ENCODE measurements at places on chromosomes 3 and 15.

GRCh38 chr15:100710222-100710621, 107.8 kb downstream of the ASB7 start:
- DNase-seq = no peak

DNA sequence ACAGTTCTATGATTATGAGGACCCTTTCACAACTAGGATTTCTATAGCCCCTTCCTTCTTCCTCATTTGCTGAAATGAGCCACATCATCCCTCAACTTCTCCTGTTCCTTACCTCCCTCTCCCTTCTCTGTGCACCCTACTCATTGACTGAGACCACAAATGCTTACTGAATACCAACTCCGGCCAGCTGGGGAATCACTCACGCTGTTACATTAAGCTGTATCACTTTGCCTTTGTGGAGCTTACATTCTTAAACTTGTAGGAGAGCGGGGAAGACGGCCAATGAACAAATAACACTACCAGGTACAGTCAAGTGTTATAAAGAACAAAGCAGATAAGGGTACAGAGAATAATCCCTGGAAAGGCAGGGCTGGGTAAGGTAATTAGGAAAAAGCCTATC, 5.7 kb downstream of the SUCLG2 start:
- no peak for DNase-seq

- no peak for DNase-seq
Measured at GRCh38 chr3:186949281-186949982, 19.1 kb downstream of the ST6GAL1 start.

DNA sequence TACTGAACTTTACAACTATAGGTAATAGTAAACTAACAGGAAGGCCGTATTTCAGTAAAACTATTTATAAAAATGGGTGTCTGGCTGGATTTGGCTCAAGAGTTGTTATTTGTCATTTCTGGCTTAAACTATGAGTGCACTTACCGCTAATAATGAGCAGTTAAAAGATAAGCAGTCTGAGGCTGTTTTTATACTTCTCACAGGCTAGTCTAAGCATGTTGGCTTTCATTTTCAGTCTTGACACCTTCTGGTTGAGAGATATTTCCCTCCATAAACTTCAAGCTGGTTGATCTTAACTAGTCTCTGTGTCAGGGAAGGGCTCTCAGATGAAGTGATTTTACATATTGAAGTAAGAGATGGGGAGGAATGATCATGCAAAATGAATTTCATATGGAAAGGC, 96.1 kb downstream of the RSRC1 start:
- DNase-seq = no peak

- no peak for DNase-seq
Measured at GRCh38 chr15:83422081-83422480, 25.1 kb upstream of the SH3GL3 start.

DNA sequence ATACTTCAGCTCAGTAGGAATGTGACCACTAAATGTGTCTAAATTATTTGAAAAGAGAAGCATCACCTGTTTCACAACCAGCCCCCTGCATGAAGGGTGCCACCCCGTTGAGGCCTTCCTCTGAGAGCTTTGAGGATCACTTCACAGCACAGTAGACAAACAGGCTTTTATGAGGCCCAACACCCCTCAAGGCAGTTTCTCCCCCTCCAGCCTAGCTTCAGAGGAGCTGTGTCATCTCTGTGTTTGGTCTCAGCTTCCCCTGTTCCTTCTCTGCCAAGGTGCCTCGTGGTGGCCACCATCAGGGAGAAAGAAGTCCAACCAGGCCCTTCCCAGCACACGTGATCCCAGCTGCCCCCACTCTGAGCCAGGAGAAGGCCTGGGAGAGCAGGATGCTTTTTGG, 21.6 kb upstream of the DUSP7 start:
- DNase-seq = no peak

- no peak for DNase-seq
Measured at GRCh38 chr3:194014756-194015155, 121.2 kb upstream of the HES1 start.

GRCh38 chr3:129576514-129577352, 29.7 kb downstream of the PLXND1 start:
- peak; percentile 85 for DNase-seq

GRCh38 chr3:117074826-117075225, 365.2 kb downstream of the TUSC7 start:
- no peak for DNase-seq

GRCh38 chr3:151391720-151392119, 7.2 kb upstream of the P2RY12 start:
- DNase-seq = no peak

DNA sequence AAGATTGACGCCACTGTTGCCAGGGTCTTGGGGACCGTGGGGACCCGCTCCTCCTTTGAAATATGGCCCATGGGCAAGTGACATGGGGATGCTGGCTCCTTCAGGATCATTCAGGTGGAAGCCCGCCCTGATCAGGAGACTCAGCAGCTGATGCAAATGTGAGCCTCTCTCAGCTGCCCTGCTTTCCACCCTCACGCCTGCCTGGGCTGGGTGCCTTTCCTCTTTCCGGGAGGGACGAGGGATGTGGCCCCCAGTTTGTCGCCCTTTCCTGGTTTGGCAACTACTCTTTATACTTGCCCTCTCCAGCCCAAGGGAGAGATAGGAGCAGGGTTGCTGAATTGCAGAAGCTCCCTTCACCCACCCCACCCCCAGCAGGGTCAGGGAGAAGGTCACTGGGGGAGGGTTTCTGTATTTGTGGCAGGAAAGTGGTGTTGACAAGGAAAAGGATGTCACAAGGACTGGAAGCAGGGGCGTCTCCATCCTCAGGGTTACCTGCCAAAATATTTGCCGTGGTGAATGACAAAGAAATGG, 21.8 kb downstream of the DNASE1L3 start:
- DNase-seq = no peak

GRCh38 chr15:87549296-87549695, 707.2 kb downstream of the NTRK3 start:
- no peak for DNase-seq

GRCh38 chr3:48607519-48607918, 1.9 kb downstream of the UQCRC1 start:
- DNase-seq = no peak

GRCh38 chr3:125109536-125109925, 53.7 kb upstream of the HEG1 start:
- no peak for DNase-seq

DNA sequence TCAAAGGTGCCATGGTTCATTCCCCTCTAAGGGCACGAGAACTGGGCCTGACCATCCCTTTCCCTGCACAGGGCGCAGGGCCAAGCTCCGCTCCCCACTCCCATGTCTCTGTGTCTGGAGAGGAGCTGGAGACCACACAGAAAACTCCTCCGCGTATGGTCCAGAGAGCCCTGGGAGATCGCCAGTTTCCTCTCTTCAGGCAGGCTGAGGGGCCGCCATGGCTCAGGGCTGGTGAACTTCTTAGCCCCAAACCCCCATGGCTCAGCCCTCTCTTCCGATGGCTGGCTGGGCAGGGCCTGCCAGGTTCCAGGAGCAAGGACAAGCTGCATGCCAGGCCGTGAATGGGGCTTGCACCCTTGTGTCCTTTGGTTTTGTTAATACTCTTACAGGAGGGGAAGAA, 52.9 kb downstream of the EXOG start:
- no peak for DNase-seq

DNA sequence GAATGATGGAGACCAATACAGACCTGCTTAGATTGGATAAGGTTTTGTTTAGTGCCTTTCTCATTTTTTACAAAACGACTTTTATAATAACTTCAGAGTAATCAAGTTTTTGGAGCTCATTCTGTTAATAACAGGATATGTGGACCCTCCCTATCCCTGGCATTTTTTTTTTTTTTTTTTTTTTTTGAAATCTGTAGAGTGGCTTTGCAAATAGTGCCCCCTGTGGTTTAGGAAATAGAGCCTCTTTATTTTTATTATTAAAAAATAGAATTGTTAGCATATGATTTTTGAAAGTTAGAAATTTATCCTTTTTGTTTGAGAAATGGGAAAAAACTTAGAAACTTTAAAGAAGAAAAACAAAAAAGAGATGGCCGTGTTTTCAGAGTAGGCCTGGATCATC, 11.4 kb downstream of the SKIL start:
- no peak for DNase-seq

DNA sequence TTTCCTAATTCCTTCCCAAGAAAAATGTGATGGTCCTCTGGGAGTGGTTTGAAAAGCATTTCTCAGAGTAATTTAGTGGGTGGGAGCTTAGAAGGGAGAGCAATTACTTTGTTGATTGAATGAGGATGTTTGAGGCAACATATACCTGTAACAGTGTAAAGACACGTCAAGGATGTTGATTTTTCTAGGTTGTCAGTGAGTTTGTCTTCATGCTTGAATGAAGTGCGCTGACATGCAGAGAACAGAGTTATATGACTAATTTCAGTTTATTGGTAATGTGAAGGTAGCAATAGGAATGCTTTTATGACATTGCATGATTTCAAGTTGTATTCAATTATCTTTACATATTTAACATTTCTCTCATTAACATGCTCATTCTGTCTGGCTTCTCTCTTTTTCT, 286.9 kb downstream of the NFKBIZ start:
- DNase-seq = no peak

- DNase-seq = no peak
Measured at GRCh38 chr3:190825386-190826016, 37.0 kb downstream of the GMNC start.

DNA sequence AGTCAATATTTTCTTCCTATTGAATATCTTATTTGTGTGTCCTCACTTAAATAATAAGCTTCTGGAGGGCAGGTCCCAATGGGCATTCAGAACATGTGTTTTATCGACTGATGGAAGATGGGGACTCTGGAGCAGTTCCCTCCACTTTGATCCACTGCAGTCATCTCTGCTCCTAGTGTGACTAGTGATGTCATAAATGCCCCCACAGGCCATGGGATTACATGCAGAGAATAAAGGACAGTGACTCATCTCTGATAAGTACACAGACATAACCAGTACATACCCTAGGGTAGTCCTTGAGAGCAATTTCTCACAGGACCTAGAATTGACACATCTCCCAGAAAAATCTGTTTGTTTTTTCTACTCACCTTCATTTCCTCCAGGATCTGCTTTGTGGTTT, 49.4 kb upstream of the FMN1 start:
- DNase-seq = no peak

- peak; percentile 19 for DNase-seq
Measured at GRCh38 chr15:65869954-65870871, 922 bp downstream of the RAB11A start.

DNA sequence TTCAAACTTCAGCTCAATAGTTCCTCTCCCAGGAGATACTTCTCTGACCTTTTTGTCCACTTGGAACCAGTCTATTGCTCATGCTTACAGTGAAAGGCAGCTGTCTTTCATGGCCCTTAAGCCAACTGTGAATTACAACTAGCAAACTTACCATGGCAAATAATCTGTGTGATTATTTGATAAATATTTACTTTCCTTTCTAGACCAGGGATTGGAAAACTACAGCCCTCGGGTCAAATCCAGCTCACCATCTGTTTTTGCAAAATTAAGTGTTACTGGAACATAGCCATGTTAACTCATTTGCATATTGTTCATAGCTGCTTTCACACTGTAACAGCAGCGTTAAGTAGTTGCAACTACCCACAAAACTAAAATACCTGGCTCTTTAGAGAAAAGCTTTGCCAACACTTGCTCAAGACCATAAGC, 289.1 kb upstream of the MCTP2 start:
- no peak for DNase-seq

DNA sequence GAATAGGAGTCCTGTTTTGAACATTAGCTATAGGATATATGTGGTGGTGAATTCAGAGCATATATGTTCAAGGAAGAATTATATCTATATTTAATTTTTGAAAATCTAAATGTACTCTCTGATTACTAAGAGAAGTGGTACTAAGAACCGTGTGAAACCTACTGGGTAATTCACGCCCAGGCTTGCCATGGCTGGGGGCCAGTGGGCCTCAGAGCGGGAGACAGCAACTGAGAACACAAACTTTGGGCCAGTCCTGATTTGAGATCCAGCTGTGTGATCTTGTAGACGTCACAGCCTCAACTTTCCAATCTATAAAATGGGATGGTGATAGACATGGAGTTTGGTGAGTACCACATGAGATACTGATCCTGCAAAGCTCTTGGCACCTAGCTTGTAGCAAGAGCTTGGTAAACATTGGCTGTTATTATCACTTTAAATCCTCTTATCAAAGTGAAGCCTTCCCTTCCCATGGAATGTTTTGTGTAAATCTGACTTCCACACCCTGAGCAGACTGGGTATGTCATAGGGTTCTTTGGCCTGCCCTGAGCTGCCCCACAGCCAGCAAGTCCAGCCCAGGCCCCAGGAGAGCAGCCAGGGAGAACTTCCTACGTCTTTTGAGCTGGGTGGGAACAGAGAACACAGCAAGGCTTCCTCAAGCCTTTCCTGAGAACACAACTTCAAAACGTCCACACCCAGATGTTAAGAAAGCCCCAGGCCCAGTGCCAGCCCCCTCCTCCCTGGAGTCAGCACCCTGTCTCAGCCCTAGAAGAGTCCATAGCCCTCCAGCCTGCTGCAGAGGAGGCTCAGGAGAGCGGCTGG, 8.2 kb upstream of the PAQR5 start:
- no peak for DNase-seq

GRCh38 chr3:49476563-49476962, 6.5 kb downstream of the DAG1 start:
- no peak for DNase-seq

DNA sequence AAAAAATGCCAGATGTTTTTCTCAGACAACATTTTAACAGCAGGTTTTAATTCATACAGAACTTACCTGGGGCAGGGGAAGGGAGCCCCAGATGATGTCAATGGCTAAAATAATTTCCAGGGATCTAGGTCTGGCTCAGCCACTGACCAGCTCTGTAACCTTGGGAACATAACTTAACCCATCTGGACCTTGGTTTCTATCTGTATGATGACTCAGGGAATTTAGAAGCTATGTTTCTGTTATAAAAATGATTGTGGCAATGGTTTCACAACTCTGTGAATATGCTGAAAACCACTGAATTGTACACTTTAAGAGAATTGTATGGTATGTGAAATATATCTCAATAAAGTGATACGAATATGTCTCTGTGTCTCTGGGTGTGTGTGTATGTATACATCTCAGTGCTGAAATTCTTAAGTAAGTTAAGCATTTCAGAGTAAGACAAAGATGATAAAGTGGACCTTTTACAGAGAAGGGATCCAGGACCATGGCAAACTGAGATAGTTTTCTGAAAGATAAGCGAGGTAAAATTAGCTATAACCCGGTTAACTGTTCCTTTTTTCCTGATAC, 2.9 kb downstream of the SH3GL3 start:
- no peak for DNase-seq

- DNase-seq = no peak
Measured at GRCh38 chr15:92833493-92834271, 66.4 kb upstream of the CHD2 start.

Measured in HuH-7.5 (cell line).